ENCODE measurements at places on chromosomes 4 and X.

- peak; percentile 22 for DNase-seq
Observed at GRCh38 chrX:38654302-38654701, 93.0 kb downstream of the TSPAN7 start.

- no peak for DNase-seq
Observed at GRCh38 chrX:38150993-38151392, 69.7 kb downstream of the SRPX start.

- no peak for DNase-seq
Observed at GRCh38 chr4:110970642-110971041, 347.8 kb upstream of the PITX2 start.

- no peak for DNase-seq
Observed at GRCh38 chr4:7679406-7680040, 244.8 kb upstream of the PSAPL1 start.

GRCh38 chr4:82431831-82432230 lies 1.4 kb downstream of the ENOPH1 start:
- DNase-seq = no peak
